ENCODE measurements at places on chromosomes 5 and 9.

- DNase-seq, result peak; percentile 54
Measured at GRCh38 chr9:14661421-14662059, 31.7 kb downstream of the ZDHHC21 start.

DNA sequence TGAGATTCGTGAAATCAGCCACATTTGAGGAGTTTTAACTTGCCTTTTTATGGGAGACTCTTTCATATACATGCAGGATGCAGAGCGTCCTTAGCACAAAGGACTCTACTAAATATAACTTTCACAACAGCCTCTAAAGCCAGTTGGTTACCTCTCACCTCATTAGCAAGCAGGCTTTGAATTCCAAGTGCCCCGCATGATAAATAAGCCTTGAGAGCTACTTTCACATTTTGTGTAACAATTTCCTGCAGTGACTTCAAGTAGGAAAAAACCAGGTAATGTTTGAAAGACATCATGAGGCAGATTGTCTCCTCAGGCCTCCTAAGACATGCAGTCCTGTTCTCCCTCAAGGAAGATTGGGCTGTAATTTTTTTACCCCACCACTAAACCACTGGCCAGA is 50.5 kb downstream of the RALGPS1 start:
- peak; percentile 48 for DNase-seq

- DNase-seq, result no peak
Measured at GRCh38 chr9:12681620-12682019, 11.6 kb upstream of the TYRP1 start.

DNA sequence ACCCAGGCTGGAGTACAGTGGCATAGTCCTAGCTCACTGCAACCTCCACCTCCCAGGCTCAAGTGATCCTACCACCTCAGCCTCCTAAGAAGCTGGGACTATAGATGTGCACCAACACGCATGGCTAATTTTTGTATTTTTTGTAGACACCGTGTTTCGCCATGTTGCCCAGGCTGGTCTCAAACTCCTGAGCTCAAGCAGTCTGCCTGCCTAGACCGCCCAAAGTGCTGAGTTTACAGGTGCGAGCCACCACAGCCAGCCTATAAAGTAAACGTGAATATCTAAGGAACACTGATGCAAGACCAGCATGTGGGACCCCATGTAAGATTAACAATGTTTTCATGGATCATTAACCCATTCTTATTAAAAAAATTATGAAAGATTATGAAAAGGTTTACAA is 15.9 kb downstream of the ANXA2R start:
- DNase-seq, result no peak

GRCh38 chr5:88952344-88952743 is 69.4 kb upstream of the MEF2C start:
- no peak for DNase-seq

- no peak for DNase-seq
Measured at GRCh38 chr5:77301447-77301883, 91.0 kb downstream of the PDE8B start.

- DNase-seq, result no peak
Measured at GRCh38 chr9:90616806-90617205, 25.8 kb downstream of the DIRAS2 start.

DNA sequence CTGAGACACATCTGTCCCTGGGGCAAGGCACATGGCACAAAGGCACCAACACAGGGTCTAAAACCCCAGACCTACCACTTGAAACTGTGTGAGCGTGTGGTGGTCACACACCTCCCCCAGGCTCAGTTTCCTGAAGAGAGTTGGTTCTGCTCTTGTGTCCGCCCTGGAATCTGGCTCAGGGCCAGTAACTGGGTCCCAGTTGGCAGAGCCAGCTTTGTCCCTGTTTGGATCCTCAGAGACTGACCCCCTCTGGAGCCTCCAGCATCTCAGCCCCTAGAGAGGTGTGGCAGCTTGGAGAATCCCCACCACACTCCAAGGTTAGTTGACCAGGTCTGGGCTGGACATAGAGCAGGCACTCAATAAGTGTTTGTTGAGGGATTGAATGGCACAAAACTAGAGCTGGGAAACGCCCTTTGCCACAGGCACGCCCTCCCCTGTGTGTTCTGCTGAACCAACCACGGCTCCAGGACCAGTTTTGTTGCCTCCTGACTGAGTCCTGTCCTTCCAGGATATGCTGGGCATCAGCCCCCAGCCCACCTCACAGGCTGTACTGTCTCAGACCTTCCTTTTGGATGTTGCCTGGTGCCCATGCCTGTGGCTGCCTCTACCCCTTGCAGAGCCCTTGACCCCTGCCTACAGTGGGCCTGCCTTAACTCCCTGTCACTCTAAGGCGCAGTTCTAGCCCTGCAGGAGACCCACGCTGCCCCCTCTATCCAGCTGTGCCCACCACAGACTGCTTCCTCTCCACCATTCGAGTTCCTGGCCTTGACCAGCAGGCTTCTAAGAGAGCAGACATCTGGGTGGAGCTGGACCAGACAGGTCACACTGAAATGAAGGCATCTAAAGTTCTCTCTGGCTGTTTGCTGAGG is 3.8 kb upstream of the PDLIM4 start:
- DNase-seq, result no peak

DNA sequence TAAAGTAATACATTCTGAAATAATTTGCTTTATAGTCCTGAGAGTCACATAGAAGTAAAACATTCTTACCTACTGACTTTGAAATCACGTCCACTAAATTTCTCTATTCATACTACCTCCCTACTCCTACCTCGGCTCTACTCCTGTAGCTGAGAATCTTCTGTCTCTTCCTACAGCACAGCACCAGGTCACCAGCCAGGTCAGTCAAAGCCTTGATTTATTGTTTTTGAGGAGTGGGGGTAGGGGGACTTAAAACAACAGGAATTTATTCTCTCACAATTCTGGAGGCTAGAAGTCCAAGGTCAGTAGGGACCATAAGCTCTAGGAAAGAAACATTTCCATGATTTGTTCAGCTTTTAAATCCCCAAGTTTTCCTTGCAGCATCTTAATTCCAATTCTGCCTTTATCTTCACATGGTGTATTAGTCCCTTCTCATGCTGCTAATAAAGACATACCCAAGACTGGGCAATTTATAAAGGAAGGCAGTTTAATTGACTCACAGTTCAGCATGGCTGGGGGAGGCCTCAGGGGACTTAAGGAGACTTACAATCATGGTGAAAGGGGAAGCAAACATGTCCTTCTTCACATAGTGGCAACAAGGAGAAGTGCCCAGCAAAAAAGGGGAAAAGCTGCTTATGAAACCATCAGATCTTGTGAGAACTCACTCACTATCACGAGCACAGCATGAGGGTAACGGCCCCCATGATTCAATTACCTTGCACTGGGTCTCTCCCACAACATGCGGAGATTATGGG is 49.6 kb upstream of the CCNG1 start:
- DNase-seq, result no peak

GRCh38 chr9:34665067-34665380 is 2.6 kb upstream of the CCL27 start:
- no peak for DNase-seq

DNA sequence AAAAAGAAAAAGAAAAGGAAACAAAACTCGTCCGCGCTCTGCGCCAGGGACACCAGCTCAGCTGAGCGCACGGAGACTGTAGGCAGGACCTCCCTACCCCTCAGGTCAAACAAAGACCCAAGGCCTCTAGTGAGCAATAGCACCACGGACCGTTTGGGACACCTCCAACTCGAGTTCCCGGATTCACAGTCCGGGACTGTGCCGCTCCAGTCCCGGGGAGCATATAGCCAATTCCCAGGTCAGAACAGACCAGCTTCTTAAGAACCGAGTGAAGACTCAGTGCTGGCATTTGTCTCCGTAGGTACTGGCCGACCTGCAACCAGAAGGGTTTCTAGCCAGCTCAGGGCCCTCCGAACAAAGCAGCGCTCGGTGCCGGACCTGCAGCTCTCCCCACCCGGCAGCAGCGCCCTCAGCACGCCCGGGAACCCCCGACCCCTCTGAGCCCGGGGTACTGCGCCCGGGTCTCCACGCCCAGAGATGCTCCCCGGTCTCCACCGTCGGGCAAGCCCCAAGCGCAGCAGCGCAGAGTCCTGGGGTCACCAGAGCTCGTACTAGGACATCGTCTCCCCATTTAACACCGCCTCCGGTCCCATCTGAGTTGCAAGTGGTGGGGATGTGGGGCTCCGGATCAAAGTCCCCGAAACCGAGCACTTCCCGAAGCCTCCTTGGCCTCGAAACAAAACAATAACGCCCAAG is 591 bp downstream of the ABCA1 start:
- peak; percentile 59 for DNase-seq

DNA sequence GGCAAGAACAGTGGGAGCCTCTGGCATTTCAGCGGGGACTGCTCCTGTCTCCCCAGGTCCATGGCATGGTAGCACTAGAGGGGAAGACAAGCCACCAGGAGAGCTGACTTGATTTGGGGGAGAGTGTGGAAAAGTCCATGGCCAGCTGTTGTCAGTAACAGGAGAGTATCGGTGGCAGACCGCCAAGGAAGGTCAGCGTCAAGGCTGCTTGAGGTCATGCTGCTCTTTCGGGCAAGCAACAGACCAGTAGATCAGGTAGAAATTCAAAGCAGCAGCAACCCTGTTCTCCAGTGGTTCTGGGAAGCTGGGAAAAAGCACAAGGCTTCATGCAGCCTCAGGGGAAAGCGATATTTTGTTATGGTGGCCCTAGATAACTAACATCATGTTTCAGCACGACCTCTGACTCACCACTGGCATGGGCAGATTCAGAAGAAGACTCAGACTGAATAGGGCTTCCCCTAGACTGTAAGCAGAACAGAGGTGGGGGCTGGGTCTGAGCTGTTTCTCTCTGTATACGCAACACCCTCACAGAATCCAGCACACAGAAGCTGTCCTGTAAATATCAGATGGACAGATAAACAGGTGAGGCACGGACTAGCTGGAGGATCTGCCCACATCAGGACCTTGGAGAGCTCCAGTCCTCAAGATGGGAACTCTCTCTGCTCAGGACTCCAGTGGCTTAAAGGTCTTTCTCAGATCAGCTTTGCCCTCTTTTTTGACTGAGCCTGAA is 35.2 kb upstream of the PLEKHG4B start:
- peak; percentile 90 for DNase-seq

DNA sequence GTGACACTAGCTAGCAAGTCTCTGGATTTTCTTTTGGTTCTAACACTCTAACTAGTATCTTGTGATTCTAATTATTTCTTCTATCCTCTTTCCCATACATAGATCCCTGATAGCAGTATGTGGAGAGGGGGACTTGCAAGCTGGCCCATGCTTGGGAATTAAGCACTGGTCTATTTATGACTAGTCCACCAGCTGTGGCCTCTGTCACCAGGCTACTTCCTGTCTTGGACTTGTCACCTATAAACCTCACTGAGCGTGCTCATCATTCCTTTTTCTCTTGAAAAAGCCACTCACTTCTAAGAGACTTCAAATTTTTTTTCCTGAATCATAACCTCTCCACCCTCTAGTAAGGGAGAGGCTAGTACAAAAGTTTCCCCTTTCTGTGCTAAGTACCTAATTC is 32.3 kb upstream of the MAMDC2 start:
- DNase-seq, result no peak

DNA sequence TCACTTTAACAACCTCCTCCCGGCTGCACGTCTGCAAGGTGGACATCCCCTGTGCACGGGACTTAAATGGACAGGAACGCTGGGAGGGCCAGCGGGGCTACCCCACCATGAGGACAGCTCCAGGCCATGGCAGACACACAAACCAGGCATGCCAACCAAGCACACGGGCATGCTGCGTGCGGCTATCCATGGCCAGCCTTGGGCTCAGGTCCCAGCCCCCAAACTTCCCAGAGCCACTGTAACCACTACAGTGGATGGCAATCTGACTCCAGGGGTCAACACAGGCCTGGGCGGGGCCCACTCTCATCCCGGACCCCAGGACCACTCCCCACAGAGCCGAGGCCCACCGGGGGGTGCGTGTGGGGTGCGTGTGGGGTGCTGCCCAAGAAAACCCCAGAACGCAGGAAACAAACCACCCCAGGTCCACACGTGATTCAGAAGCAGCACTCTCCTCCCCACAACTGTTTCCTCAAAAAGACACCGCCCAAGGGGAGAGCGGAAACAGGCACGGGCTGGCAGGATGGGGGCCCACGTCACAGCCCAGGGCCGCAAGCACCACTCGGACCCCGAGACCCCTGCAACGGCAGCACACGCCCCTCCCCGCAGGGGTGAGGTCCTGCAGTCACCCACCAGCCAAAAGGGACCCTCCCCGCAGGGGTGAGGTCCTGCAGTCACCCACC is 7.4 kb downstream of the SLC12A7 start:
- DNase-seq, result no peak

GRCh38 chr9:76101947-76102346 is 211.5 kb downstream of the PCSK5 start:
- no peak for DNase-seq

- DNase-seq, result peak; percentile 82
Measured at GRCh38 chr9:118170032-118170955, 466.1 kb downstream of the TLR4 start.

DNA sequence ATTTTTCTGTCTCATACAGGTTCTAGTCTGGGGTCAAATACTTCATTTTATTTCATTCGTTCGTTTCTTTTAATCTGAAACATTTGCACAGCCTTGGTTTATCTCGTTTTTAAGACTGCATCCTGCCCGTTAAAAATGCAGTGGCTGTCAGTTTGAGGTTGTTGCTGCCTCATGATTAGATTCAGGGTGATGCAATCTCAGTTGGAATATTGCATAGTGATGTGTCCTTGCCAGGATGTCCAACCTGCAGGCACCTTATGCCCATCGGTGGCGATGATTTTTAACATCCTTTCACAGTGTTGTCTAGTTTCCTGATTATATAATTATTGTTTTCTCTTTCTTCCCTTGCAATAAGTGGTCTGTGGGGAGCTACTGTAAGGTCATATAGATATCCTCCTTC is 45.1 kb downstream of the SH3GL2 start:
- DNase-seq, result no peak

- no peak for DNase-seq
Measured at GRCh38 chr5:67985686-67986387, 229.7 kb upstream of the PIK3R1 start.

DNA sequence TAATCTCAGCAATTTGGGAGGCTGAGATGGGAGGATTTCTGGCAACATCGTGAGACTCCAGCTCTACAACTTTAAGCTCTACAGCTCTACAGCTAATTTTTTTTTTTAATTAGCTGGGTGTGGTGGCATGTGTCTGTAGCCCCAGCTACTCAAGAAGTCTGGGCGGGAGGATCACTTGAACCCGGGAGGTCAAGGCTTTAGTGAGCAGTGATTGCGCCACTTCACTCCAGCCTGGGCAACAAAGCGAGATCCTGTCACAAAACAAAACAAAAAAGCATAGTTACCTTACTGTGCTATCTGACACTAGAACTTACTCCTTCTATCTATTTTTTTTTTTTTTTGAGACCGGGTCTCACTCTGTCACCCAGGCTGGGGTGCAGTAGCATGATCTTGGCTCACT is 6.3 kb upstream of the WDR38 start:
- DNase-seq, result no peak

DNA sequence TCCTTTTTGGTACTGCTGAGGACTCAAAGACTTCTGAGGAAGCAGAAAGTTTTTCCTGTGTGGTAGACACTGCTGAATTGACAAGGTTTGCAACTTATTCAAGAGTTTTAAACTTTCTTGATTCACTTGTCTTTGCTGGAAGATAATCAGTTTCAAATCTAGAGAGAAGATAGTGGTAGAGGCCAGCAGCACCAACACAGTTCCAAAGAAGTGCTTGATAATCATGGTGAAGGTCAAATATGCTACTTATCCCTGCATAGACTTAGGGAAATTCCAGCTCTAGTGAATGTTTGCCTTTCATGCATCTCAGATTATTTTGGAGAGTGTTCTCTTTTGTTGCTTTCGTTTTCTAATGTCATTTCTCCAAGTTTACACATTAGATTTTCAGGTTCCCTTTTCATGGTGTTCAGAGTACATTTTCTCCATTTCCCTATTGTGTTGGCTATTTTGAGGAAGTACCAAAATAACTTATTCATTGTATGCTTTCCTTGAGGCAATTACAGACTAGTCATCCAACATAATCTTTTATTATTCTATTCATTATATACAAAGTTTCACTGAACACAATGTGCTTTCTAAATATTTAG is 550 bp downstream of the IFNE start:
- no peak for DNase-seq

Data from GM23338 (cell line).